GDM1 (cell line): ENCODE measurements at places on chromosomes 6 and 20.
A peak's percentile ranks its signal among the peaks of the same experiment; 100 is the strongest.

- no peak for DNase-seq
Observed at GRCh38 chr6:131854803-131855202, 47.0 kb downstream of the ENPP1 start.

- DNase-seq: no peak
Observed at GRCh38 chr6:31111712-31112111, 663 bp downstream of the C6orf15 start.

DNA sequence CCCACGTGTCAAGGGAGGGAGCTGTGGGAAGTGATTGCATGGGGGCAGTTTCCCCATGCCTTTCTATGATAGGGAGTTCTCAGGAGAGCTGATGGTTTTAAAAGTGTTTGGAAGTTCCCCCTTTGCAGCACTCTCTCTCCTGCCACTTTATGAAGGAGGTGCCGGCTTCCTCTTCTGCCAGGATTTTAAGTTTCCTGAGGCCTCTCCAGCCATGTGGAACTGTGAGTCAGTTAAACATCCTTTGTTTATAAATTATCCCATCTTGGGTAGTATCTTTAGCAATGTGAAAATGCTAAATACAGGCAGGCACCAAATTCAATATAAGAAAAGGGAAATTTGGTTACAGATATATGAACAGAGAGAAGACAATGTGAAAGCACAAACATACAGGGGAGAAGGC is 96.4 kb upstream of the EPHA7 start:
- DNase-seq: no peak

- no peak for DNase-seq
Observed at GRCh38 chr6:93915961-93916360, 496.6 kb upstream of the EPHA7 start.

GRCh38 chr6:90859612-90860011 is 272.7 kb upstream of the MAP3K7 start:
- peak; percentile 24 for DNase-seq

GRCh38 chr20:59270380-59270779 is 30.0 kb upstream of the EDN3 start:
- DNase-seq: no peak

DNA sequence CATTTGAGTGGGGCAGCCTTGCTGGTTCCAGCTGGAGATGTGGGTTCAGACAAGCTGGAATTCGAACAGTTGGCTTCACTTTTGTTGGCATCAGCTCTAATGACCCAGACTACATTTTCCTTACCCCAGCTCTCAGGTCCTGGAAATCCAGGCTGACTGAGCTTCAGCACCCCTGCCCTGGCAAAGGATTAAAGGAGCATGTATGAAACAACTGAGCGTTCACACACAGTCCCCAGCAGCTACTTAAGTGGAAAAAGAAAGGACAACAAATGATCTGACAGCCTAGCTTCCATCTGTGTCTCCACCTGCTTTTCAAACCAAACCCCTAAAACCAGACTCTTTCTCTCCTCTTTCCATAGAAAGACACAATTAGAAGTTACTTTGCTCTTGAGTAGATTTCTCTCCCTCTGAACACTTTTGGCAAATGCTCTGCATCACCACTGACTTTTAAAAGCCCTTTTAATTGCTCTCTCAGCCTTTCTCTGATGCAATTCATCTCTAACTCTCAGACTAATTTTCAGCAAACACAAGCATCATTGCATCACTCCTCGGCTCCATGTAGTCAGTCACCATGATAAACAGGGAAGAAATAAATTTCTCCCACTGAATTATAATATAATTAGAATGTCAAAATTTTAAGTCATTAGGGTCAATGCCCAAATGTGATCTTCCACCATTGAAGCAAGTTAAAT is 28.1 kb downstream of the ROS1 start:
- DNase-seq: no peak

- DNase-seq: no peak
Observed at GRCh38 chr20:21184819-21185218, 58.9 kb downstream of the KIZ start.

DNA sequence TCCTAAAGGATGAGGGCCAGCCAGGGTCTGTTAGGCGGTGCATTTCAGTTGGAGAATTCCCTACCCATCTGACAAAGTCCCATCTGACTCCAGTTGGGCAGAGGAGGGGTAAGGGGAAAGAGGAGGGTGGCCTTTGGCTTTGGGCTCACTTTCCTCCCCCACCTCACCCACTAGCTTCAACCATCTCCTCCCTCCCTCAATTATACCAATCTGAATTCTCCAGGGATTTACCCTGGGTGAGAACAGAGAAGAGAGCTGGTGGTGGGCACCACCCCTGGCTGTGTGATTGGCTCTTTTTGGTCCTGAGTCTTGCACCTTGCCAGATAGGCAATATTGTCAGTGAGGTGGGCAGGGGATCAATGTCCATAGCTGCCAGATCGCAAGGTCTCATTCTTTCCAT is 3.2 kb downstream of the HMGA1 start:
- DNase-seq: no peak

- DNase-seq: no peak
Observed at GRCh38 chr6:152301021-152301764, 336.0 kb downstream of the SYNE1 start.

DNA sequence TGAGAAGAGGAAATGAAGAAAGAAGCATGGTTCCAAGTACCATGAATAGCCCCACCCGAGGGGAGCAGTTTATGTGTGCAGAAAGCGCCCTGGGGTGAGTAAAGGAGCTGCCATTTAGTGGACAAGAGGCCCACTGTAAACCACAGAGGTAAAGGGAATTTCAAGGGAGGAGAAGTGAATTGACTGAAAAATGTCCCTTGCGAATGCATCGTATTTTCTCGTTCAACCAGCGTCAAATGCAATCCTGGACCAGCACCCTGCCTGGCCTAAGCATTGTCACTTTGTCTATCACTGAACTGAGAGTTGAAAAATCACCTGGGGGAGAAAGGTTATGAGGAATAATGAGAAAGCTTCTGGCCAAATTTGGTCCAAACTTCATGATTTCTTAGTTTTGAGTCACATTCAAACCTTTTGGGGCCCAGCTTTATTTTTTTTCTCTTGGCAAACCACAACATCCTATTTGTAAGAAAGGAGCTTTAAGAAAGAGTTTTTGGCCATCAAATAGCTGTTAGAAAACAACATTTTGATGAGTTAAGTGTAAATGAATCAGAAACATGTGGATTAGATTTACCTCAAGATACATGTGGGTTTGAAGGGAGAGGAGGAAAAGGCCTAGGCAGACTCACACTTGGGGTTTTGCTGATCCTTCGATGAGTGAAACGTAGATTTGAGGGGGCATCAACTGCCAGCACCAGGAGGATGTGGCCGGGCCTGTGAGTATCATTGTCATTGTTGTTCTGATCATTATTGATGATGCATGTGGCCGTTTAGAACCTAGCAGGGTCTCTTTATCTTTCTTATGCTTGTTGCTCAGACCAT is 214.0 kb downstream of the CLIC5 start:
- DNase-seq: no peak
